ENCODE measurements at places on chromosomes 3 and 15. TPM values are rescaled to one million over a fixed set of nuclear protein-coding genes. Genes with fewer than 3 reads are reported as not detected.

GRCh38 chr15:33292717-33293307, 18.0 kb upstream of the RYR3 start:
- peak; percentile 53 for ATAC-seq

- no peak for ATAC-seq
Observed at GRCh38 chr3:89558711-89559110, 451.3 kb downstream of the EPHA3 start.

CYP1A2 gene
- total RNA-seq, result not detected

NSMCE3 gene
- 12.0 TPM for total RNA-seq

CLPX gene
- total RNA-seq, result 61.1 TPM

SKOR1 gene
- 0.13 TPM for total RNA-seq

MORC1 gene
- not detected for total RNA-seq

SH2D7 gene
- not detected for total RNA-seq
